Panc1 (cell line): ENCODE measurements at places on chromosomes 2 and 18. TPM values are rescaled to one million over a fixed set of nuclear protein-coding genes. Genes with fewer than 3 reads are reported as not detected.

MC5R gene
- not detected for total RNA-seq

CCDC138 gene
- 10.1 TPM for total RNA-seq

SEC11C gene
- total RNA-seq = 48.3 TPM

CNTNAP5 gene
- not detected for total RNA-seq

CRYGD gene
- total RNA-seq = not detected

SRD5A2 gene
- total RNA-seq = not detected

MC2R gene
- total RNA-seq = 0.05 TPM

LYG2 gene
- total RNA-seq = not detected

POU3F3 gene
- 0.36 TPM for total RNA-seq

PID1 gene
- total RNA-seq = 2.9 TPM

GREB1 gene
- total RNA-seq = 0.90 TPM

NTSR2 gene
- 0.15 TPM for total RNA-seq

RASGRP3 gene
- total RNA-seq = 2.6 TPM

FSIP2 gene
- 0.03 TPM for total RNA-seq

DNA sequence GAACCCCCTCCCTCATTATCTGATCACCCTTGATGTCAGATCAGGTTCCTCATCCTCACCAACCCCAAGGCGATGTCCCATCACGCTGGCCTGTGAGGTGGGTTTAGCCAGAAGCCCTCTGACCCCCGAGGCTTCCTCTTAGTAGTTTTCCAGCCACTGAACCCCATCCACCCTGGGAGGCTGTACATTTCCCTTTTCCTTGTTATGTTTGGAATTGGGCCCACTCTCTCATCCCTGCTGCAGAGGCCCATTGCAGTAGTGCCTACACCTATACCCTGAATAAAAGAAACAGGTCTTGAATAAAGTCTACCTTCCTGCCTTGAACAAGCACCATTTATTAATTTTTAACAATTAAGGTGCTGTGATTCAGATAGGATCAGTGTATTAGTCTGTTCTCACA is 80.1 kb downstream of the NCAPH start:
- DNase-seq = no peak

- DNase-seq = no peak
Measured at GRCh38 chr2:63056107-63057050, 5.7 kb downstream of the OTX1 start.

DNA sequence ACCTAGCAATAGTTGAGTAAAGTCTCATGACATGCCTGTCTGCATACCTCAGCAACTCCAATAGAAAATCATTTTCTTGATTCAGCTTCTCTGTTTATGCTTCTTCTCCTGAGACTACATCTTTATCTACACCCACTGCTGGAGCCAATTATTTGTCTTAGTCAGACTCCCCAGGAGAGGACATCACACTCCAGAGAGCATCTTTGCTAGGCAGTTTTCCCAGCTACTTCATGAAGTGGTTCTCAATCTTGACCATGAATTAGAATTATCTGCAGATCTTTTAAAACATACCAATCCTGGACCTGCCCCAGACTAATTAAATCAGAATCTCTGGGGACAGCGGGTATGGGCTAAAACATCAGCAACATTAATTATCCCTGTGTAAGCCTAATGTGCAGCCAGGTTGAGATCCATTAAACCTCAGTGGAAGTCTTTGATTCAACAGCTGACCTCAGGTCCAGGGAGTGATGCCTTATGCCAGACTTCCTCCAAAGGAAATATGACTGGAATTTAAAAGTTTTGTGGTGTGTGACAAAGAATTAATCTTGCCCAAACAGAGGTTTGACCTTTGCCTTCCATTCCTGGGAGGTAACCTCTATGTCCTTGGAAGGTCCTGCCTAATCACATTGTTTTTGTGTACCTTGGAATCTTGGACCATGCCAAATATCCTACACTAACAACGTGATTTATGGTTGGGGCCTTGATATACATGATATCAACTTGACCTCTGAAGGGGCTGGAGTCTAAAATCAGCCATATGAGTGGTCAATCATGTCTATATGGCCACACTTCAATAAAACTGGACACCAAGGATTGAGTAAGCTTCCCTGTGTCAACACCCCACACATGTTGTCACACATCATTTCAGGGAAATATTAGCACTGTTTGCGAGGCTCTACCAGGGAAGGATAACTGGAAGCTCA is 99.3 kb upstream of the DNAJC10 start:
- no peak for DNase-seq

GRCh38 chr2:47917276-47917961 is 11.1 kb upstream of the FBXO11 start:
- no peak for DNase-seq

DNA sequence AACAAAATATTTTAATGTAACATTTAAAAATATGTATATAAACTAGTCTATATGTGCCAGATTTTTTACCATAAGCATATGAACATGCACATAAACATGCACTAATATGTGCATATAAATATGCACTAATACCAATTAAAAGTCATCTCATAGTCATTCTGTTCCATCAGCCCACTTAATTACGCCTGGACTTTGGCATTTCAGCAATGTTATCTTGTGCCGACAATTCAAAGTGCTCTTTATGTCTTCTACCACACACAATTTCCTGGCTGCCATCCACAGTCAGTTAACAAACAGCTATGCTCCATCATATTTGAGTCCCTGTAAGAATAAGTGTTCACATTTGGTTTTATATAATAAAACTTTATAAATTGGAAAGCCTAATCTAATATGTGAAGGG is 92.6 kb upstream of the TSPYL6 start:
- no peak for DNase-seq

GRCh38 chr2:2869553-2869952 is 508.1 kb downstream of the EIPR1 start:
- no peak for DNase-seq

DNA sequence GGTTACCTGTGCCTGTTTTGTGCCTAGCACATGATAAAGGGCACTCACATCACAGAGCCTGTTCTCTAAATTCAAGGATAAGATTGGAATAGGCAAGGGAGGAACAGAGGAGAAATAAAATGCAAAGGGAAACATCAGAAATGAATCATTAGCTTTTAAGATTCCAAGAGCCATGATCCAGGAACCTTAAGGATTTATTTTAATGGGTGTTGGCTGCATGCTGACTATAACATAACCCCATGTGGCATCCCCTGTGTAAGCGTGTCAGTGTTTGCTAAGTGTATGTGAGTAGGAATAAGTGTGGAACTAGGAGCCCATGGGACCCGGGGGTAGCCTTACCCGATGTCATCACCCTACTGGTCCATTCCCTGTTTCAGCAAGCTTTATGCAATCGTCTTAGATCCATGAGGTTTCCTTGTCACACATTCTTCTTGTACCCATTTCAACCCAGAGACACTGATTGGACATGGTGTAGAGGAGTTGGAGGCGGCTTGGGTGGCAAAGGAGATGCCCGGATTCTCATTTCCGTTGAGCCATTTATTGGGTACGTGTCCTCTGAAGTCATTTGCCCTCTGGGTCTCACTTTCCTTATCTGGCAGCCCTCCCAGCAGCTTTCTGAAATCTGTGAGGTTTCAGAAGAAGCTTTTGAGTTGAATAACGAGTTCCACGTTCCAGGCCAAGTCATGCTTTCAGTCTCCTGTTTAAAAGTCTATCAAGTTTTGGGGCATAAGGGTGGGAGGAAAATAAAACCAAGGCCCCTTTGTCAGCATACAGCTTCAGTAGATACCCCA is 117.0 kb downstream of the MGAT5 start:
- DNase-seq = no peak

DNA sequence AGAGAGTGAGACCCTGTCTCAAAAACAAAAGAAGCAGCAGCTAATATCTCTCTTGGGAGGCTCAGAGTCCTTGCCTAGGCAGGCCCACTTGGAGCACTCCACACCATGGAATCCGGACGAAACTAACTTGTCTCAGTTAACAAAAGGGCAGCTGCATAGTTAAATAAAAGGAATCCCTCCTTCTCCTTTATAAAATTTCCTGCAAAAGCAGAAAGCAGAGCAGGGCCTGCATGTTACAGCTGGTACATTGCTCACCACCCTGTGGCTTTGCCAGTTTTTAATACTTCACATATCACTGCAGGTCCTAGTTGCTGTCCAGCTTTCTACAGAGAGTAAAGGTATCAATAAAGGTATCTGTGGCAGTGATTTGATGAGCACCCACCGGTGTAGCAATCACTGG is 93.6 kb downstream of the ASAP2 start:
- DNase-seq = no peak

- no peak for DNase-seq
Measured at GRCh38 chr2:120722568-120723421, 12.9 kb upstream of the GLI2 start.

DNA sequence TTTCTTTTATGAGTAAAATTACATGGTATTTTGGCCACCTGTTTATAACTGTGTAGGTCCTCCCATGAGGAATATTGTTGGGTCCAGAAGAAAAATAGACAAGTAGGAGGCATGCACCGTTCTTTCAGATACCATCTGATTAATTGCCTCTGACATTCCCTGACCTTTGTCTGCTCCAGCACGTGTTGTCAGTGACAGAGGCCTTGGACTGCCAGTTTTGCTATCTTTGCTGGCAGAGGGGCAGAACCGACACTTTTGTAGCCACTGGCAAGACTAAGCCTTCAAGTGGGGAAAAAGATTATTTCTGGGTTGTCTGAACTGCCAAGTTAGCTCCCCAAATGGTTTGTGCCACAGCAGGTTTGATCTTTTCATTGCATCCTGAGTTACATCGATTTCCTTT is 276.9 kb downstream of the CAMKMT start:
- no peak for DNase-seq

DNA sequence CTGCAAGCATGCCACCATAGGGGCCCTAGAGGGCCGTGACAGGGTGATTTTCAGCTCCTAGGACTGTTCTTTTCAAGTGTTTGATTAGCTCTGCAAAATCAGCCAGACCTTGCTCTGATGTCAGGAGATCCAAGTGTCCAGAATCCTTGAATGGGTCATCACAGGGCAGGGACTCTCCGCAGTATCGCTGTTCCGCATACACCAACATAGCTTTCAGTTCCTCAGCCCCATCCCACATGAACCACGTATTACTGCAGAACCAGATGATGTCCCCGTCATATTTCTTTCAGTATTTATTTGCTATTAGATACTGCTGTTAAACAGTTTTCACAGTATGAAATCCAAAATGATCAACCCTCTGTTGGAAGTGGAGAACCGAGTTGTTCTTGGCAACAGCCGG is 46.6 kb upstream of the RFX8 start:
- DNase-seq = no peak

DNA sequence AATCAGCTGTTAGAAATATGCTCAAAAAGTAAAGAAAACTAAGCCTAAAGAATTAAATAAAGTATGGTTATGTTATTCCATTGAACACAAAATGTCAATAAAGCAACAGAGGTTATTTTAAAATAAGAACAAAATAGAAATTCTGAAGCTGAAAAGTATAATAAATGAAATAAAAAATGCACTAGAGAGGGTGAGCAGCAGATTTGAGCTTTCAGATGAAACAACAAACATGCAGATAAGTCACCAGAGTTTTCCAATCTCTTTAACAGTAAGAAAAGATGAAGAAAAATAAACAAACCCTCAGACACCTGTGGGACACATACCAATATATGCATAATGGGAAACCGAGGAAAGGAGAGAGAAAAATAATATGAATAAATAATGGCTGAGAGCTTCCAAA is 70.3 kb upstream of the SLC9A2 start:
- no peak for DNase-seq

GRCh38 chr18:8721716-8722115 is 16.4 kb downstream of the MTCL1 start:
- DNase-seq = no peak

GRCh38 chr2:171297956-171298355 is 135.8 kb downstream of the METTL8 start:
- no peak for DNase-seq
